A549 treated with Hydrocortisone at 1 μM for 4 hours (cell line): ENCODE measurements at places on chromosomes 12 and 14. TPM values are rescaled to one million over a fixed set of nuclear protein-coding genes. Genes with fewer than 3 reads are reported as not detected.

The RBM19 gene
- 16.5 to 19.0 TPM (median 16.8 TPM) in 5 replicates for total RNA-seq

The FOXG1 gene
- total RNA-seq: 0.13 to 0.22 TPM (median 0.18 TPM) in 5 replicates

The CEP170B gene
- total RNA-seq: 21.6 to 26.6 TPM (median 22.6 TPM) in 5 replicates

The POTEG gene
- total RNA-seq: not detected in 5 replicates

The CD4 gene
- total RNA-seq: not detected in 5 replicates

The RGS6 gene
- not detected in 5 replicates for total RNA-seq
